ENCODE measurements at places on chromosomes 16 and 17.
A peak's percentile ranks its signal among the peaks of the same experiment; 100 is the strongest.

GRCh38 chr16:73047221-73047535 is 750 bp downstream of the ZFHX3 start:
- DNase-seq = no peak

GRCh38 chr17:80817321-80817845 is 174.3 kb upstream of the CHMP6 start:
- DNase-seq = peak; percentile 62

GRCh38 chr17:79176792-79177601 is 102.4 kb downstream of the ENGASE start:
- no peak for DNase-seq

DNA sequence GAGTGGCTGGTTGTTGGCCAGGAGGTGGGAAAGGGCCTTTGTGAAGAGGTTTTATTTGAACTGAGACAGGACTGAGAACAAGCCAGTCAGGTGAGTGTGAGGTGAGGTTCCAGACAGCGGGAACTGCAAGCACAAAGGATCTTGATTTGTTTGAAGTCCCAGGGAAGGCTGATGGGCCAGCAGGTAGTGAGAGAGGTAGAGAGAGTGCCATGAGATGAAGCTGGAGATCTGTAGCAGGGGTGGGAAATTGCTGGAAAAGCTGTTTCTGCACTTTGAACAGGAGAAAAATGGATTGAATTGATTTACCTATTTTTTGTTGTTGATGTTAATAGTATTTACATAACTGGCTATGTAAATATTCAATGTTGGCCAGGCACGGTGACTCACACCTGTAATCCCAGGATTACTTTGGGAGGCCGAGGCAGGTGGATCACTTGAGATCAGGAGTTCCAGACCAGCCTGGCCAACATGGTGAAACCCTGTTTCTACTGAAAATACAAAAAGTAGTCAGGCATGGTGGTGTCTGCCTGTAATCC is 7.7 kb upstream of the DCTPP1 start:
- DNase-seq = no peak

DNA sequence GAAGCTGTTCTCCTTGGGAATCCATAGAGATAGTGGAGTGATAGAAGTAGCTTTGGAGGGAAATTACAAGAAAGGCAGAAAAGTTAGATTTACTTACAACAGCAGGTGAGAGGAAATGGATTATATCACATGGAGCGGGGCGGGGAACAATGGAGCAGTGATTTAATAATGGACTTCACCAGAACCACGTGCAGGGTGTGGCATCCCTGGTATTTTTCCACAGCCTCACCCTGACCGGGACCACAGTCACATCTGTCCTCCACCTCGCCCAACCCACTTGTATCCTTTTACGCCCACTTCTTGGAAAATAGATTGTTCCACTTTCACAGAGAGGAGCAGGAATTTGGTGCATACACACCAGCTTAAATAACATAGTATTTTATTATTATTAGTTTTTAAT is 15.9 kb upstream of the CYB5B start:
- DNase-seq = peak; percentile 45

- no peak for DNase-seq
Observed at GRCh38 chr17:33858121-33858520, 397.0 kb upstream of the CCL2 start.

GRCh38 chr17:38417210-38417951 is 10.9 kb upstream of the ARHGAP23 start:
- no peak for DNase-seq

DNA sequence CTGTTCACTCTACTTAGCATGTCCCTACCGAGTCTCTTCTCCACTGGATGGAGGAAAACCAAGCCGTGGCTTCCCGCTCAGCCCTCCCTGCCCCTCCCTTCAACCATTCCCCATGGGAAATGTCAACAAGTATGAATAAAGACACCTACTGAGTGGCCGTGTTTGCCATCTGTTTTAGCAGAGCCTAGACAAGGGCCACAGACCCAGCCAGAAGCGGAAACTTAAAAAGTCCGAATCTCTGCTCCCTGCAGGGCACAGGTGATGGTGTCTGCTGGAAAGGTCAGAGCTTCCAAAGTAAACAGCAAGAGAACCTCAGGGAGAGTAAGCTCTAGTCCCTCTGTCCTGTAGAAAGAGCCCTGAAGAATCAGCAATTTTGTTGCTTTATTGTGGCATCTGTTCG is 2.8 kb upstream of the LPCAT2 start:
- DNase-seq = no peak

- DNase-seq = no peak
Observed at GRCh38 chr17:31313982-31314781, at the start of gene EVI2B. TSS of gene EVI2B (minus strand) at chr17:31314054. CDS start at chr17:31305609, 8,445 bp downstream.

GRCh38 chr17:83097831-83098230 is 18.4 kb downstream of the METRNL start:
- DNase-seq = no peak

- DNase-seq = peak; percentile 72
Observed at GRCh38 chr17:199191-199604, 17.7 kb upstream of the DOC2B start.

DNA sequence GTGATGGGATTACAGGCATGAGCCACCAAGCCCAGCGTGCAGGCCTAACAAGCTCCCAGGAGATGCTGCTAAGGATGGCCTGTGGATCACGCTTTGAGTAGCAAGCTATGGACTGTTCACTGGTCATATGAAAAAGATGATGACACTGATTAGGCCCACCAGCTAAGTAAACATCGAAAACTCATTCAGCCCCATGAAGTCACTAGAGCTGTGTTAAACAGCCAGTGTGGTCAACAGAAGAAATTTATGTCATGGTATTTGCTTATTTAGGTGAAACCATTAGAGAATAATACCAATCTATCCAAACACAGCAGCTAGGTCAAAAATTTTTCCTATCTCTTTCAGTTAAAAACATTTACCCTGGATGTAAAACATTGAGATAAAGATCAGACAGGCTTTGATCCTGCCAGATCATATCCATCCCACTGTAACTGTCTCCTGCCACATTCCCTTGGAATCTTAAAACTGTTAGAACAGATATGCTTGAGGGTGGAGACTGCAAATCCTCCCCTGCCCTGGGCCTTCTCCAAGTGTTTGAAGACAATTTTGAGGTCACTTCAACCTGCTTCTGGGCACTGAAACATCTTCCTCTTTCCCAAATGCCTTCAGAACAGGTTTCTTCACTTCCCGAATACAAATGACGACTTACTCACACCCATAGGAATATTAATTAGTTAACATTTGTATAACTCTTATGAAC is 30.9 kb downstream of the HOXB1 start:
- DNase-seq = no peak

Measured in posterior vena cava (tissue), 2 donors.